ENCODE measurements at places on chromosomes 1 and 21. TPM values are rescaled to one million over a fixed set of nuclear protein-coding genes. Genes with fewer than 3 reads are reported as not detected.

FAM78B gene
- total RNA-seq, result 0.13 TPM

PLPPR4 gene
- 0.13 TPM for total RNA-seq

C1orf174 gene
- total RNA-seq, result 24.6 TPM

TGFB2 gene
- total RNA-seq, result 27.2 TPM

CTTNBP2NL gene
- 15.4 TPM for total RNA-seq

All from epithelial cell of alveolus of lung (primary cell).